ENCODE measurements at places on chromosomes 4 and X.

DNA sequence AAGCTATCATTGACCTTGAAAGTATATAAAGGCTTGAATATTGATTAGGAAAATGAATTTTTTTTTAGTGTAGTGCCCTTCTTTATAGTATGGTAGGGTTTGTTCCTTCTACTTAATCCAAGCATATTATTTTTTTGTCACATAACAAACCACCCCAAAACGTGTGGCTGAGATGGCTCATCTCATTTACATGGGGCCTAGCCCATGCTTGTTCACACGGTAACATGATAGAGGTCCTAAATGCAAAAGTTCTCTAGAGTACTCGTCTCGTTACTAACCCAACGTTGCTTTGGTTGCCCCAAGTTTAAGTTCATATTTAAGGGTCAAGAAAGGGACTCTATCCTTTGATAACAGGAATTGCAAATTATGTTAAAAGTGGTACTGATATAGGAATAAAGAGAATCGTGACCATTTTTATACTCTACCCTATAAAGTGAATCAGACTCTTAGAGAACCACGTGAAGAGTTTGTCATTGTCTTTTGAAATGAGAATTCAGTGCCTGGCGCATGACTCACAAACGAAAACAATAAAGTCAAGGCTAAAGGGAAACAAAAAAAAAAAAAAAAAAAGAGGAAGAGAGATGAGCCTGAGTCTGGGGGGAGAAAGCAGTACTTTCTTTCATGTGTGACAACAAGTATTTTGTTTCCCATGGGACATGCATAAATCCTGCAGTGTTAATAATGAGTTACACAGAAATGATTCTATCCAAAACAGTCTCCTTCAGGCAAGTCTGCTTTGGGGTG is 402.8 kb upstream of the NWD2 start:
- DNase-seq: no peak

DNA sequence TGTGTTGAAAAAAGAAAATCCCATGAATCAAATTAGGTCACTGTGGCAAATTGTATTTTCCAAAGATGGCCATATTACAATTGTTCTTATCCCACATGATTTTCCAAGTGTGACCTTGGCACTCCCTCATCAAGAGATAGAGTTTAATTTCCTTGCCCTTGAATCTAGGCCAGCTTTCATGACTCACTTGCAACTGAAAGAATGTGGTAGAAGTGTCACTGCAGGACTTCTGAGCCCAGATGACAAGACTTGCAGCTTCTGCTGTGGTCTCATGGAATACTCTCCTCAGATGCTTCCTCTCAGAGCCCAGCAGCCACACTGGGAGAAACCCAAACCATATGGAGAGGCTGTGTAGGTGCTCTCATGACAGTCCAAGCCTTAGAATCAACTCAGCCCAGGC is 139.0 kb downstream of the ADAMTS3 start:
- DNase-seq: no peak

DNA sequence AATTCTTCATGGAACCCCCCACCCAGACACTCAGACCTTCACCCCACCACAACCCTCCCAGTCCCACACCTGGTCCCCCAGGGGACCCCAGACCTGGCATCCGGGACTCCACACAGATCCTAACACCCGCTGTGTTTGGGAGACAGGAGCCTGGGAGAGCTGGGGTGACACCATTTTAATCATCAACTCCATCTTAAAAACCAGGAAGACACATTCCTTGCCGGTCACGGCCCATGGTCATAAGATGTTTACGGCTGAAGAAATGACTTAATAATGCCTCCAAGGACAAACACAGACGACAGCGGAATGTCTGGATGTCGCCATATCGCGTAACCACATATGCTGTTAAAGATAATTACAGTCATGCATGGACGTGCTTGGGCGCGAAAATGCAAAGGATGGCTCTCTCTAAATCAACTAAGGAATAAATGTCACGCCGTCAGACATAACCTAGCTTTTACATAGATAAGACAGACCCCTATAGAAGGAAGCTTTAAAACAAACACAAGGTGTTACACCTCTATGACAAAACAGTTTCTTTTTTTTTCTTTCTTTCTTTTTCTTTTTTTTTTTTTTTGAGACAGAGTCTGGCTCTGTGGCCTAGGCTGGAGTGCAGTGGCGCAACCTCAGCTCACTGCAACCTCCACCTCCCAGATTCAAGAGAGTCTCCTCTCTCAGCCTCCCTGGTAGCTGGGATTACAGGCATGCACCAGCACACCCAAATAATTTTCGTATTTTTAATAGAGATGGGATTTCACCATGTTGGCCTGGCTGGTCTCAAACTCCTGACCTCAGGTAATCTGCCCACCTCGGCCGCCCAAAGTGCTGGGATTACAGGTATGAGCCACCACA is 2.1 kb upstream of the DHRSX start:
- no peak for DNase-seq

DNA sequence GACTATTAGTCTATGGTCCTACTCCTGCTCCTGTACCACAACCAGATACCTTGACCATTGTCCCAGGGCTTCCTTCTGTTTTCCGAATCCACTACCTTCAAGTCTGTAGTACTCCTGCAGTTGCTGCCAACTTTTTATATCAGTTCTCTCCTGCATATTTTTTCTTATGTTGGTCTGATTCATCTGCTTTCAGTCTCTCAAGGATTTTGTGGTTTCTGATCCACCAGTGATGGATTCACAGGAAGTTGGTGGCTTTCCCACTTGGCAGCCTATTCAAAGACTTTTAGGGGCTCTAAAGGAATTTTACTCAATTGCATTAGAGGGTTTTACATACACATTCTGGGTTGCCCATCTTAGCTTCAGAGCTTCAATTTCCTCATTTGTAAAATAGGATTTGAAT is 23.6 kb downstream of the KIF4A start:
- DNase-seq: no peak

- no peak for DNase-seq
These were observed 126.7 kb upstream of the STX18 start for GRCh38 chr4:4668355-4669210.

DNA sequence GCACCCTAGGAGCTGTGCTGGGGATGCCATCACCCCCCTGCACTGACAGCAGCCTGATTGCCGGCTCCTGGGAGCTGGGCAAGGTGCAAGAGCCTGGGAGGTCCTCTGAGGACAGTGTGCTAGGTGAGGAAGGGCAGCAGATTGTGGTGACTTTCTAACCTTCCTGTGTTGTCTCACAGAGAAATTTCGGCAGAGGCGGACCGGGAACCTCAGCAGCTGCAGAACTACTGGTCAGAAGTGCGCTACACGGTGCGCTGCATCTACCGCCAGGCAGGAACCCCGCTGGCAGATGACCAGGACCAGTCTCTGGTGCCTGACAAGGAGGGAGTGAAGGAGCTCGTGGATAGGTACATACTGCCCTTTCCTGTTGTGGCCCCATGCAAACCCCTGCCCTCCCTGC is 89.8 kb downstream of the FAM193A start:
- DNase-seq: no peak

DNA sequence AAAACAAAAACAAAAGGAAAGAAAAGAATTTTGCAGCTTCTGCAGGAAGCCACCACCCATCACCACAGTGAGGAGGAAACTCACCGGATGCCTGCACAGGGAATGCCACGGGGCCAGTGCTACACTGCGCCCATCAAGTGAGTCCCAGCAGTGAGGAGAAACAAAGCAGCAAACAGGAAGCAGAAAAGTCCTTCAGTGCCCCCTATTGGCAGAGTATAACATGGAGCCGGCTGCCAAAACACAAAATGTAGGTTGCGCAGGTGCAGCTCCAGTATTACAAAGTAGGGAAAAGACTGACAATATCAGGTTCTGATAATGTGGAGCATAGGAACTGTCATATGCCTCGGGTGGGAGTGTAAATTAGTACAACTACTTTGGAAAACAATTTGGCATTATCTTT is 23.3 kb upstream of the SCML2 start:
- DNase-seq: no peak

DNA sequence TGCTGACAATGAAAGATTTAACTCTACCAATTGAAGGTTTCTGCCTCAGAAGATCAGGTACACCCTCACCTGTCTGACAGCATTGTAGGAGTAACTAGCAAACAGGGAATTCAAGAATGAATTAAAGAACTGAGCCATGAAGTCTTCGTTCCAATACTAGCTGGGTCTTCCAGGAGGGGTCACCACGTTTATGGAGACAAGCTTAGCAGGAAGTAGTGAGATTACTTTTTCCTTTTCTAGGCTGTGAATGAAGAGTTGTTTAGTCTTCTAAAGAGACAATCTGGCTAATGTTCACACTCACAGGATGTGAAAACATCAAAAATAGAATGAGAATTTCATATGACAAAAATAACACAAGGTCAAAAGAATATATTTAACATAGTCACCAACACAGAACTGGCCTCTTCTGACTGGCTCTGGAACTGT is 54.9 kb downstream of the REELD1 start:
- no peak for DNase-seq

DNA sequence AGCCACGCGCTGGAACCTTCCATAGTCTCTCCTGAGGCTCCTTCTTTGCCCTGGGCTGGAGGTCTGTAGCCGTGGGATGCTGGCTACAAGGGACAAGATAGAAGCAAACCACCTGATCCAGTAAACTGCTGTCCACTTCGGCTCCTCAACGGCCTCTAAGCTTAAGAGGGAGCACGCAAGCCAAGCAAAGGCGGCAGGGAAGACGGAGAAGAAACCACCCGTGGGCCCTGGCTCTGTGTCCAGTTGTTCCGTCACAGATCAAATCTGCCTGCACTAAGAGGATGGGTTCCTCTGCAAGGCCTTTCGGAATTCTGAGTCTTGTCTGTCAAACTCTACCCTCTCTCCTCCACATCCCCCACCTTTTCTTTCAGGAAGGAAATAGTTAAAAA is 401 bp upstream of the EDNRA start:
- DNase-seq: no peak

- no peak for DNase-seq
These were observed 107.1 kb upstream of the BMPR1B start for GRCh38 chr4:94650690-94651089.

DNA sequence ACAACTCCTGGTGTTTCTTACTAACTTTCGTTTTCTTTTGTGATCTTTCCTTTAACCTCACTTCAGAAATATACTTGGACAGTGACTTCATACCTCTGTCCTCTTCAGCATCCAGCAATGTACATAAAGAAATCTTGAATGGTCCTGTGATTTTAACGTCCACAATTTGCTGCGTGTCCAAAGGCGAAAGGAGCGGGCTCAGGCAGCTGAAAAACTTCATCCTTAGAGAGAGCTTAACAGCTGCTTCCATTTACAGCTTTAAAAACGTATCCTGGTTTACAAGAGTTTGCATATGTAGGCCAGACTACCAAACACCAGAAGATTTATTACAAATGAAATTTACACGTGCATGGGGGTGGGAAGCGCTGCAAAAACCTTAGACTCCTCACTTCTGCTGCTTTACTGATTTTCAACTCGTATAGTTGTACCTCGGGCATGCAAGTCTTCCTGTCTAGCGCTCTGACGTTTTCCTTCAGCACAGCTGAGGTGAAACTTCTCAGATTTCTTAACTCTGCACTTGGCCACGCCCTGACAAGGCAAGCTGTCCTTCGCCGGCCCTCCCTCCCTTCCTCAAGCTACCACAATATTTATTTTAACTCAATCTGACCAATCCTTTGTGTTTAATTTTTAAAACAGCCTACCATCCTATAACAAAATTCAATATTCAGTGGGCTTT is 406.4 kb downstream of the FAM47A start:
- no peak for DNase-seq

- DNase-seq: no peak
These were observed 1526.2 kb upstream of the IGFBP7 start for GRCh38 chr4:58636381-58636780.

DNA sequence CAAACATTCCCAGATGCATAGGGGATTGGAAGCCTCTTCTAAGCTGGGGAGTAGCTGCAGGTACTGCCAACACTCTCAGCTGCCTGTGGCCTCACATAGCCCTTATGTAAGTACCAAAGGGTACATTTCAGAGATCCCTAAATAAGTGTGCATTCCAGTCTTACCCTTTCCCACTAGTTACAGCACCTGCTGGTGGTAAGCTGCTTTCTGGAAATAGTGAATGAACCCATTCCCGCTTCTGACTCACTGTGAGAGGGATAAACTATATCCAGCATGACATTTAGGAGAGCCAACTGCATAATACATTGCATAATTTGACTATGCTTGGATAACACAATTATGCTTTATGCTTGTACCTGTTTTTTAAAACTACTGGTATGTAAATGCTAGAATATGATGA is 149.0 kb downstream of the FAM13A start:
- DNase-seq: no peak

DNA sequence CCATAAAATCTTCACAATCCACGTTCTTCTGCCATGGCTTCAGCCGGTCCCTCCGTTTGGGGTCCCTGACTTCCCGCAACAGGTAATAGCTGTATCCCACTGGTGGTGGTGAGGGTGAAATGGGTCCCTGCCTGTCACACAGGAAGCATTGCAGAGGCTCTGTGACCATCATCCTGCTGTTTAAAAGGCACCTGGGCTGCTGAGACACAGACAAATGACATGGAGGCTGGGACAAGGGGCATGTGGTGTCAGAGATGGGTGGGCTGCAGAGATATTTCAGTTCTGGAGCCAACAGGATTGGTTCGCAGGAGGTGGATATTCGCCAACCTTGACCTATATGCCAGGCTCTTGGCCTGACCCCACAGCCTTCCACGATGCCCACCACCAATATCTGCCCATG is 82.1 kb downstream of the JAKMIP1 start:
- no peak for DNase-seq

- DNase-seq: peak; percentile 8
These were observed 424.5 kb upstream of the CTSO start for GRCh38 chr4:156378033-156378665.

DNA sequence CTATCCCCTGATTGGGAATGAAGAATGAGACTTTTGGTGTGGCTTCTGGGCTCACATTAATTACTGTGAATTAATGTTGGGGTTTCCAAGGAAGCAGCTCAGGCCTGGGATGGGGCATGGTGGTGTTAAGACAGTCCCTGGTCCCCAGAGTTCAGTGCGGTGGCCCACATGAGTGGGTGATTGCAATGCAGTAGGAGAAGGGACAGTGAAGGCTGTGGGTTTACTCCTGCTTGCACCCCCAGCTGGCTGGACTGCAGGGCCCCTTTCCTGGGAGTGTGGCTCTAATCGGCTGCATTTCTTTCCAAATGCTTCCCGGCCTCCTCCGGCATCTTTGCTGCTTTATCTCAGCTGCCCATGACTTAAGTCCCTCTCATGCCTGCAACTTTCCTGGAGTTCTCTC is 28.2 kb upstream of the GPR78 start:
- no peak for DNase-seq

Data from Ammon's horn (tissue), 1 donor.